Karpas-422 (cell line): ENCODE measurements at places on chromosomes 11 and 22.

DNA sequence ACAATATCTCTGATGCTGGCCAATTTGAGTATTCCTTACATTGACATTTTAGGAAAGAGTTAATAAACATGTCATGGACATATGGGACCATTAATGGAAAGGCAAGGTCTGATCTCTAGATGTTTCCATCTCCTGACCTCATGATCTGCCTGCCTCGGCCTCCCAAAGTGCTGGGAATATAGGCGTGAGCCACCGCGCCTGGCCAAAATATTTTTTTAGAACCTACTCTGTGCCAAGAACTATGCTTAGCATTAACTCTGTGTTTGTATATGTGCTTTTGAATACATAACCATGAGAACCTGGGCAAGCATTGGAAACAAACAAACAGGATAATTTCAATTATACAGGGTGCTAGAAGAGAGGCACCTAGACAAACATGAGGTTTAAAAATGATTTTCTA is 123.2 kb downstream of the ATG16L2 start:
- no peak for DNase-seq

- peak; percentile 53 for DNase-seq
Measured at GRCh38 chr11:34997952-34998528, 81.6 kb downstream of the PDHX start.

- no peak for DNase-seq
Measured at GRCh38 chr11:16925561-16926065, 88.6 kb downstream of the PLEKHA7 start.

- DNase-seq: no peak
Measured at GRCh38 chr11:116649268-116649667, 123.5 kb downstream of the BUD13 start.

GRCh38 chr11:111612224-111612623 is 10.0 kb downstream of the SIK2 start:
- no peak for DNase-seq

DNA sequence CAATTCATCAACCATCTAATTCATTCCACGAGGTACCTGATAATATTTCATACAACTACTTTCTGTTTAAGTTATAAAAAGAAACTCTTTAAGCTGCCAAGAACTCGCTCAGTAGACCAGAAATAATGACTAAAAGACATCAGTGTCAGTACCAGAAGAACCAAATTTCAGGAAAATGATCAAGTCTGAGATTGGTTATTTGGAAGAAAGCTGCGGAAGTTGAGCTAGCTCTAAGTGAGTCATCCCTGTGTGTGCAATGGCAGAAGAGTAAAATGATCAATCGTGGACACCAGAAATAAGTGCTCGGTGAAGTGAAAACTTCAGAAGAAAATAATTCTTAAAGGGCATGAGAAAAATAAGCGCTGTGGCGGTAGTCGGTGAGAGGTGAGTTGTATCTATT is 933.2 kb upstream of the CHORDC1 start:
- DNase-seq: no peak

DNA sequence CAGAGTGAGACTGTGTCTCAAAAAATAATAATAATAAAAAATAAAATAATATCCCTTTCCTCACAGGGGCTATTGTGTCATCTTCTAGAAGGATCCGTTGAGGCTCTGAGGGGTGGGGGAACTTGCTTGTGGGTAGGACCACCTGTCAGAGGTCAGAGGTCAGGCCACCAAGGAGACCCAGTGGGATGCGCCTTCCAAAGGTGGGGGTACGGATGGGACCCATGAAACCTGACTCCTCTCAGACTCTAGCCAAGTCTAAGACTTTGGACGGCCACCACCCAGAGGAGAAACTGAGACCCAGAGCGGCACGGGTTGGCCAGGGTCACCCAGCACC is 367 bp upstream of the MMP11 start:
- peak; percentile 65 for DNase-seq
